Posterior cingulate gyrus (tissue), 11 donors: ENCODE measurements at places on chromosomes 5 and 9.

DNA sequence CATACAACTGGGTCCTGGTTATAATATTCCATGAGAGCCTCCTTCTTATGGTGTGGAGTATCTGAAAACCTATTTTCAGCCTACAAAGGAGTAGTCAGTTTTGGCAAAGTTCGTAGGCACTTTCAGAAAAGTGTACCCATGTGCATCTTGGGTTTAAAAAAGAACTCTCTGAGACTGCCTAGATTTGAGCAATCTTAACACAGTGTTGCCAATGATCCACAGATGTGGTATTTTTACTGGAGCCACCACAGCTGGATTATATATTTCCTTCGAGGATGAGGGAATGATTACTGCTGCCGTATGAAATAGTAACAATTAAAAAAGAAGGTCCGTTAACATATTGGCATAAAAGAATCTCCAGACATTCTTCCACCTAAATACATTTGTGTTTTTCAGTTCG is 1.1 kb downstream of the PALM2AKAP2 start:
- no peak for DNase-seq

GRCh38 chr9:133880136-133880535 is 112.0 kb downstream of the VAV2 start:
- DNase-seq = no peak

- DNase-seq = no peak
These were observed 48.6 kb downstream of the UBE2QL1 start for GRCh38 chr5:6497262-6497661.

GRCh38 chr9:91903126-91903911 is 46.7 kb downstream of the ROR2 start:
- DNase-seq = no peak

DNA sequence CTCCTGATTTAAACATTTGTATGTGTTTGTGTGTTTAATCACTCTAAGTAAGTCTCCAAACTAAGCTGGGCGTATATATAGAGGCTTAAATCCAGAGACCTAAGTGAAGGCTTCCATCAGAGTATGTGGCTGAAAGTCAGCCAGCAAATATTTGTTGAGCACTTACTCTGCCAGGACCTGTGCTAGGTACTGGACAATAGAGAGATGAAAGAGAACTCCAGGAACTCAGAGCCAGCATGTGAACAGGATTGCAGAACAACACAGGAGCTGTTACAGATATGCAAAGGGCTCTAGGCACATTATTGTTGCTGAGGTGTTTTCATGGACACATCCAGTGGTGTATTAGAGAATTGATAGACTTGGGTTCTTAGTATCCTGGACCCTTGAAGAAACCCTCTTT is 4.7 kb upstream of the BNIP1 start:
- DNase-seq = no peak

GRCh38 chr9:79684711-79685575 is 113.2 kb downstream of the TLE4 start:
- DNase-seq = no peak

- no peak for DNase-seq
These were observed 26.4 kb downstream of the PDCD1LG2 start for GRCh38 chr9:5536684-5537083.

- no peak for DNase-seq
These were observed 104.2 kb downstream of the RAB3C start for GRCh38 chr5:58687079-58687478.

- DNase-seq = no peak
These were observed 443.1 kb upstream of the ZNF608 start for GRCh38 chr5:125189531-125189941.

GRCh38 chr5:87210743-87211142 is 56.9 kb upstream of the RASA1 start:
- no peak for DNase-seq

DNA sequence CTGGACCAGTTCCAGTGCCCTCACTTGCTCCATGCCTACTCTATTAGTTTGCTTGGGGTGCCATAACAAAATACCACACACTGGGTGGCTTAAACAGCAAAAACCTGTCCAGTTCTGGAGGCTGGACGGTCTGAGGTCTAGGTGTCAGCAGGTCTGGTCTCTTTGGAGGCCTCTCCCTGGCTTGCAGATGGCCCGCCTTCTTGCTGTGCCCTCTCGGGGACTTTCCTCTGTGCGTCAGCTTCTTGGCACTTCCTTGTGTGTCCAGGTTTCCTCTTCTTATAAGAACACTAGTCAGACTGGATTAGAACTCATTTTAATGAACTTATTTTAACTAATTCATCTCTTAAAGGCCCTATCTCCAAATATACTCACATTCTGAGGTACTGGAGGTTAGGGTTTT is 97.2 kb downstream of the CARTPT start:
- no peak for DNase-seq

DNA sequence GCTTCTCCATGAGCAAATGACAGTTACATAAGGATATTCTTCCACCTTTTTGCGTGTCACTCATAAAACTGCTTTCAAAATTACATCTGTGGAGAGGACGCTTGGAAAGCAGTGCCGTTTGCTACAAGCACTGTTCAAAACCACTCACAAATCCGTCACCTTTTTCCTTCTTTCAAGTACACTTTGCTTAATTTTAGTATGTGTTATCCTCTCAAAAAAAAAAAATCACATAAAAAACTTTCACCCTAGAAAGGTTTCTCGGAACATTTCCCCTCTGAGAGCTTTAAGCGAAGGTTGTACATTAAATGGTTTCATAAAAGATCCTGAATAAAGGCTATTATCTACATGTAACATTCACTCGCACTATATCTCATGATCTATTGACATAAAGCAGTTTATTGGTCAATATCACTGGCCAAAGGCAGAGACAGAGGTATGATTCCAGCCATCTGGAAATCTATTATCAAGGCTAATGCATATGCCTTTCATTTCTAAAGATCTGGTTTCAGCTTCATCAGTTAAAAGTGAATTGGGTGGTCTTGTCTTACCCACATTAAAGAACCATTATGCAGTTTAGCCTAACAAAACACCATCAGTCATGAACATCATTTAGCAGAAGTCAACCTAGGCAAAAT is 163.6 kb downstream of the ENC1 start:
- no peak for DNase-seq

- no peak for DNase-seq
These were observed 3.1 kb downstream of the EIF4E1B start for GRCh38 chr5:176633598-176633997.

GRCh38 chr5:54785729-54786591 is 199.4 kb downstream of the ESM1 start:
- peak; percentile 28 for DNase-seq

DNA sequence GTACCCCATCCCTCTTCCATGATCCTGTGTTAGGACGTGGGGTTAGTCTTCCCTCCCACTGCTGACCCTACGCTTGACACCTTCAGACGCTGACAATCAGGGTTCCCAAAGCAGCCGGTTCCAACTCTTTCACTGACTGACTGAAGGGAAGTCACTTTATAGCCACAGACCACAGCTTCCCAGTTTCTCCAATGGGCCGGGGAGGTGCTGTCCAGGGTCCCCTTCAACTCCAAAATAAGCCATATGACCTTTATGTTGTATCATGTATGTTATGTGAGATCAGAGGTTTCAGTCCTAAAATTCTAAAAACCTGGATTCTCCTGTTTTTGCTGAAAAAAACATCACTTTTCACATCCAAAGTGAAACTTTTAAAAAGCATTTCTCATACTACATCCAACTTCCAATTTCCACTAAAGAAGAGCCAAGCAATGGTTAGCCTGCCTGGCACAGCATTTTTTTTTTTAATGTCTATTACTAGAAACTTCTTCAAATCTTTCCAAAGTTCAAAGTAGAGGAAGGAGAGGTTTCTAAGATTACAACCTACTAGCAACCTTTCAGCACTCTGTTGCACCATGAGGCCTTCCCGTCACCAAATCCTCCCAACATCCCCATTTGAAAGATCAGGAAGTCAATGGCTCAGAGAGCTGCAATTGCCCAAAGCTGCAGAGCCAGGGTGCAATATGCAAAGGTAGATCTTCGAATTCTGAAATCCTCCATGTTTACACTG is 5.2 kb downstream of the EPB41L4B start:
- no peak for DNase-seq

DNA sequence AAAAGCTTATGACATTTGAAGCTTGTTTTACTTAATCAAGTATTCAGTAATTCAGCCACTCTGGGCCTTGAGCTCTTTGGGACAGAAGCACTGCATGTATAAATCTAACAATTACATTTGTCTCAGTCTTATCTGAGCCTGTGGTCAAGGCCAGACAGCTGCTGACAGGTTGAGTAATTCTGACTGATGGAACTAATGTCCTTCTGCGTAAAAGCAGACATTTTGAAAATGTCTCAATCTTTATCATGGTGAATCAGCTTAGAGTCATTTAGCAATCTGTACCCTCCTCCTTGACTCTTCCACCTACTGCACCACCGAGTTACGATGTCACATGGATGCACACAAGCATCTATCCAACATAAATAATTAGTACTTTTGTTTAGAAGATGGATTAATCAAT is 400.0 kb downstream of the ARRDC3 start:
- no peak for DNase-seq

DNA sequence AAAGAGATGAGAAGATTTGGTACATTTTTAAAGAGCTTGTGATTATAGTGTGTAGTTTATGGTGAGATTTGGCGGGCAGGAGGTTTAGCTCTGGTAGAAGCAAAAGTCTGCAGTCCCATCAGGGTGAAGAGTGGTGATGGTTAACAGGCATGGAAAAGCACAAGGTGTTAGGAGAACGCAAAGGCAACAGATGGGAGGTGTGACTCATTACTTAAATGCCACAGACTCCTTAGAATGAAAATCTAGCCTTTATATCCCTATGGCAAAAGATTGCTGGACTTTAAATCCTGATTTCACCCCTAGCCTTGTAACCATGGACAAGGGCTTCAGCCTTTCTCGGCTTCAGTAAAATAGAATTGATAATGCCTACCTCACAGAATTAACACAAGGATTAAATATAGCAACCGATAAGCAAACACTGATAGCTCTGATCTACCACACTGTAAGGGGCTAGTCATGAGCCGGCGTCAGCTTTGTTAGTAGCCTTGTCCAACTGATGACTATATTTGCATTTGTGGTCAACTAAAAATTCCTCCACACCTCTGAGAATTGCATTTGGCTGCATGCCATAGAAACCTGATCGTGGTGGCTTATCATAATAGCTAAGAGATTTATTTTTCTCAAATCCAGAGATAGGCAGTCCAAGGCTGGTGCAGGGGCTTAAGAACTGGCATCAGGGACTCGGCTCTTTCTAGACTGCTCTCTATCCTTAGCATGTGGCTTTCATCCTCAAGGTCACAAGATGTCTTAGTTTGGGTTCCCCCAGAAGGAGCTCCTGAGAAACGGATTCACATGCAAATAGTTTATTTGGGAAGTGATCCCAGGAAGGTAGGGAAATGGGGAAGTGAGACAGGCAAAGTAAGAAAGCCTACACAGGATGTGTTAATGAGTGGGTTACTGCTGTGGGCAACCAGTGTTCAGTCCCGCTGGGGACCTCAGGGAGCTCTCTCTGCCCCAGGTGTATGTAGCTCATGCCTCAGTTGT is 19.6 kb downstream of the MFAP3 start:
- DNase-seq = no peak

- no peak for DNase-seq
These were observed 871 bp downstream of the GLE1 start for GRCh38 chr9:128505414-128505765.

DNA sequence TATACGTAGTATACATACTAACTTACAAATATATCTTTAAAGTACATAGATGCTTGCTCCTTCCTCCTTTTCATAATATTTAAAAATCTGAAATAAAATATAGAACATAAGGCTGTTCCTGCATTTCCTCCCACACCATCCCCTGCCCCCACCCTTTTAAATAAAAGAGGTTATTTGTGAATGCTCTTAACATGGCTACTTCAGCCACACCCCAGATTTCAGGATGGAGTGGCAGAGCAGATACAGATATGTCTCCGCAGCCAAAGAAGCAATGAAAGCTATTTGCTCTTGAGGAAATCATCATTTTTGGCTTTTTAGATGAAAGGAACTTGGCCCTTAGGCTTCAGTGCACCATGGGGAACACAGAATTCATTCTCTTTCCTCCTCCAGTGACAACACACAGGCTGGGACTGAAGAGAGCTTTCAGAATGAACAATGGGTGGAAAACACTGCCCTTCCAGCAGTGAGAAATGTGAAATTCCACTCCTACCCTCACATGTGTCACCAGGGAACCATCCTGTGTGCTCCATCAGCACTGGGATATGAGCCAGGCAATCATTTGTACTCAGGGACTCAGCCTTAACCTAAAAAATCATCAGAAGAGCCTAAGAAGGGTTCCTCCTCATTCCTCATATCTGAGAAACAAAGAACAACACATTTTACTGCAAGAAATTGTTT is 134.3 kb downstream of the PPP2R2B start:
- peak; percentile 17 for DNase-seq

GRCh38 chr5:173859408-173860159 is 28.6 kb upstream of the CPEB4 start:
- no peak for DNase-seq

- no peak for DNase-seq
These were observed 11.9 kb upstream of the GM2A start for GRCh38 chr5:151240924-151241635.

DNA sequence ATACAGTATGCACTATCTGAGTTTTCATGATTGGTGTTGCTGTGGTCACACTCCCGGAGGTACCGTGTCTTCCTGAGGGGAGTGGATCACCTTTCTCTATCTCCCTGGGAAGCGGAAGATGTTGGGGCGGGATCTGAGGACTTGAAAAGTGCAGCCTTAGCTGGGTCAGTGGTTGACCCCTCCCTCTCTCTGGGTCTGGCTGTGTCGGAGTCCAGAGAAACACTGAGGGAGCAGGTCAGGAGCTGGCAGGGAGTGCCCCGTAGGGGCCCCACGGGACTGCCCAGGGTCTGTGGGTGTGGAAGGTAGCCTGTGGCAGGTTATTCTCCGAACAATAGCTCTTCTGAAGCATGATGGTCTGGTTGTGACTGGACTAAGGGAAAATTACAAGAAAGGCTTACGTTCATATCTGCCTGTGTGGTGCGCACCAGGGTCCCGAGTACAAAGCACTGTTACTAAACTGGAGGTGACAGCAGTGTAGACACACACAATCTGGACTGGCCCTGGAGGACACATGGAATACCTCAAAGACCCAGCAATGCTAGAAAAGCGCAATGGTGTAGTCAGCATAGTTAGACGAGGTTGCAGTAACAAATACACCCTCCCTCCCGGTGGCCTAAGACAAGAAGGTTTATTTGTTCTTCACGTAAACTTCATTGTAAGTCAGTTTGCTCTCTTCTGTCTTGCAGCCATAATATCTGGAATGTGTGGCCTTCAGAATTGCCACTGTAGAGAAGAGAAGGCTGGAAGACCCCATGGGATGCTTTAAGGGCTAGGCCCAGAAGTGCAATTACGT is 9.4 kb upstream of the ZFP62 start:
- DNase-seq = no peak

DNA sequence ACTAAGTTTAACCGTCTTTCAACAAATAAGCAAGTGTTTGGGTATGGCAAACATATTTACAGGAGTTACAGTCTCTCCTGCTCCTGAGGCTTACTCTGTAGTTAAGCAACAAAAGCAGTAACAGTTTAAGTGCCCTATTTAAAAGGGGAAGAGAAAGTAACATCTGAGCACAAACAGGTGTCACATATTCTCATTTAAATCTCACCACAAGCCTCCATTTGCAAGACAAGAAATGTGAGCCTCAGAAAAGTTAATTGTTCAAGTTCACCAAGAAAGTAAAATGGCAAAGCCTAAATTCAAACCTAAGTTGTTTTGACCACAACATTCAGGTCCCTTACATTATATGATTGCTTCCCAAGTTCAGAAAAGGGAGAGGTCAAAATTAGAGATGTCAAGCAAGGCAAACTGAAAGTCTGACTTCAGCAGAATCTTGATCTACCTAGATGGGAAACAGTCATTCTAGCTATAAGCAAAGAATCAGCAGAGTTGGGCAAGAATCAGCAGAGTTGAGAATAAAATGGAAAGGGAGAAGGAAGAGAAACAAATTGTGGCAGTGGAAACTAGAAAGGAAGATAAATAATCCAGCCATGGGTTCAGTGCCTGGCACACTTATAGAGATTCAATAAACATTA is 93.4 kb downstream of the STRBP start:
- no peak for DNase-seq
